ENCODE measurements at places on chromosomes 4 and X.

- DNase-seq: no peak
Measured at GRCh38 chrX:10633722-10634121, 13.3 kb upstream of the MID1 start.

- no peak for DNase-seq
Measured at GRCh38 chr4:150439451-150439933, 142.5 kb upstream of the MAB21L2 start.

GRCh38 chr4:146243141-146243882 is 29.0 kb downstream of the REELD1 start:
- DNase-seq: no peak

GRCh38 chr4:7651461-7651921 is 216.8 kb upstream of the PSAPL1 start:
- no peak for DNase-seq

DNA sequence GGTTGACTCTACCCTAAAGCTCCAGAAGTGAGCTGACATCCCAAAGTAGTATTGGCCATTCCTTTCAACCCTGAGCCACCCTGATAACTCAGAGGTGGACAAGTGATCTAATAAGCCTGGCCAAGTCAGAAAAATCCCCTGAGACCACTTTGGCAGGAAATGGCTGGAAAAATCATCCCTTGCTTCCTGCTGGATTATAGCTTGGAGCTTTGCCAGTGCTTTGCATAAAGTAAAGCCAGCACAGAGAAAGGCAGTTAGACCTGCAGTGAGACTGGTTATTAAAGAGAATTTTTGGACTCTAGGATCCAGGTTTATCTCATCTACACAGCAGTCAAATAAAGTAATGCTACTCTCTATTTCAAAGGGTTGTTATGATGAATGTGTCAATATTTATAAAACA is 6.4 kb downstream of the CXCL3 start:
- no peak for DNase-seq

GRCh38 chr4:157929486-157929885 is 243.3 kb downstream of the GASK1B start:
- DNase-seq: no peak

GRCh38 chr4:3686753-3687152 is 79.4 kb upstream of the ADRA2C start:
- no peak for DNase-seq

Measured in NCI-H1417 treated with DMSO at 0.1 percent for 48 hours (cell line).